Hematopoietic multipotent progenitor cell treated with erythropoietin and hydrocortisone succinate and interleukin-3 and kit ligand, for 17 days (in vitro differentiated cells): ENCODE measurements at places on chromosomes 3 and 15.

- peak; percentile 15 for DNase-seq
Observed at GRCh38 chr15:85707519-85708338, 87.0 kb downstream of the KLHL25 start.

- no peak for DNase-seq
Observed at GRCh38 chr15:60301024-60301423, 96.8 kb downstream of the ANXA2 start.

- no peak for DNase-seq
Observed at GRCh38 chr3:189099505-189100290, 72.1 kb upstream of the TPRG1 start.

- no peak for DNase-seq
Observed at GRCh38 chr15:101355678-101356464, 60.8 kb upstream of the SNRPA1 start.

DNA sequence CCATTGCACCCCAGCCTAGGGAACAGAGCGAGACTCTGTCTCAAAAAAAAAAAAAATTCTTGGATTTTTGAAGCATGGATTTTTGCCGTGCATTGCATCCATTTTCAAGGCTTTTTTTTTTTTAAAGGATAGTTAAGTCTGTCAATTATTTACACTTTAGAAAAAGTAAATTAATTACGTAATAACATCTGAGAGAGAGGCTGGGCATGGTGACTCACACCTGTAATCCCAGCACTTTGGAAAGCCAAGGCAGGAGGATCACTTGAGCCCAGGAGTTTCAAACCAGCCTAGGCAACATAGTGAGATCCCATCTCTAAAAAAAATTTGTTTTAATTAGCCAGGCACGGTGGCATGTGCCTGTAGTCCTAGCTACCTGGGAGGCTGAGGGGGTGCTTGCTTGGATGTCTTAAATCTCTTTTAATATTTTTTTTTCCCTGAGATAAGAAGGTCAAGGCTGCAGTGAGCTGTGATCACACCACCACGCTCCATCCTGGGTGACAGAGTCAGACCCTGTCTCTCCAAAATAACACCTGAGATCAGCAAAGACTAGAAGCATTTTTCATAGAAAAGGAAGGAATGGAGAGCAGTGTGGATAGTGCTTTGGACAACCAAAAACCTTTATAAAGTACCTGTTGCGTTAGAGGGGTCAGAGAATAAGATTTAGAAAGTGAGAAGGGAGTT is 6.8 kb upstream of the SENP7 start:
- DNase-seq, result no peak

GRCh38 chr3:39970982-39971381 is 161.6 kb downstream of the MYRIP start:
- DNase-seq, result no peak

DNA sequence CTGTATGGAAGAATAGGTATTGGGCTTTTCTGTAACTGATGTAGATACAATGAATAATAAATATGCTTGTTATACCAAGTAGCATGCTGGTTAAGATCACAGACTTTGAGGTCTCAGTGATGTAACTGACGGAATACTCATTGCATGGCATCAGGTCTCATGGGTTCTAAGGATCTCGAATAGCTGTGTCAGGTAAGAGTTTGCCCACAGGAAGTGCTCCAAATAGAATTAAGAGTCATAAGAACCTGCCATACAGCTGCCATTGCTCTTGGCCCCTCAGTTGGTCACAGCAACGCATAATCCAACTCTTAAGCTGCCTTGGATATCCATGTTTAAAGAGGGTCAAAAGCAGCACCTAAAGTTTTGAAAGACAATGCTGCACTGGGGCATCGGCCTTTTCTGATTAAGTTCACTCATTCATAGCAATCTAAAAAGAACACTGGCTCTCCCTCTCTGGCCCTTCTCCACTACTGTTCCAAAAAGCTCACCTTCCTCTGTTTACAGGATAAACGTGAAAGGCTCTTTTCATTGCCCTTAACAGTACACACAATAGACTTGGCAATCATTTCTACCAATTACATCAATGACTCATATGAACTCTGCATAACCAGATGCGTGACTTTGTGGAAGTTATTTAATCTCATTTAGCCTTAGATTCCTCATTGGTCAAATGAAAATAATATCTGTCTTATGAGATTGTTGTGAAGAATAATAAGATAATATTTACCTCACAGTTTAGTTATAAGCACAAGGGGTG is 74.6 kb downstream of the ZBTB20 start:
- DNase-seq, result no peak

GRCh38 chr3:157865352-157866000 is 240.7 kb downstream of the SHOX2 start:
- DNase-seq, result peak; percentile 61

- no peak for DNase-seq
Observed at GRCh38 chr15:62665449-62665848, 377.1 kb upstream of the TPM1 start.

- DNase-seq, result no peak
Observed at GRCh38 chr3:50825841-50826240, 151.1 kb downstream of the DOCK3 start.

GRCh38 chr3:65391068-65391467 is 647.6 kb downstream of the MAGI1 start:
- DNase-seq, result no peak

GRCh38 chr15:83010709-83011270 is 649 bp downstream of the C15orf40 start:
- peak; percentile 87 for DNase-seq

GRCh38 chr15:33699691-33700447 is 268.4 kb upstream of the CHRM5 start:
- no peak for DNase-seq

DNA sequence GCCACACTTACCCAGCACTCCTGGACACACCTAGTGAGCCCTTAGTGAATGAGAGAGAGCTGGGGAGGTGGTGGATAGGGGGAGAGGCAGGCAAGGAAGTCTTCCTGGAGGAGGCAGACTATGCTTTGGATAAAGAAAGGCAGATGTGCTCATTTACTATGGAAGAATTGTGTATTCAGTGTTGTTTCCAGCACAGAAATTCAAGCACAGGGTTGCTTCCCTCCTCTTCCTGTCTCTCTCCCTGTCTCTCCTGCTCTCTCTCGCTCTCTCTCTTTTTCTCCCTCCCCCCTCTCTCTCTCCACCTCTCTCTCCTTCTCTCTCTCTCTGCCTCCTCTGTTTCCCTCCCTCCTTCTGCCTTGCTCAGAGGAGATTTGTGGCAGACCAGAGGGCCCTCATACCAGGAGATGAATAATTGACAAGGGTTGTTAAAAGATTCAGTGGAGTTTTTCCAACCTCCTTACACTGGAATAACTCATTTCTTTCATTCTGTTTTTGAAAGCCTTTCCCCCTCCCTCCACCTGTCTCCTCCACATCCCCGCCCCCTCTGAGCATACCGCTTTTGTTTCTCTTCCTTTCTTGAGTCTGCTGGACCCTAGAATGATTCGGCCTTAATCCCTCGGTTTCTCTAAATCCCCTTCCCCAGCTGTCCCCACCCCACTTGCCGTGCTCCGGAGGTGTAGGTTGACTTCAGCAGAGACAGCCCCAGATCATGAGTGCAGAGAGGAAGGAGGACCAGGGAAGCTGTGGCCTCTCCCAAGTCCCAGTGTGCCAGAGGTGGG is 65.6 kb downstream of the CCDC33 start:
- DNase-seq, result no peak

DNA sequence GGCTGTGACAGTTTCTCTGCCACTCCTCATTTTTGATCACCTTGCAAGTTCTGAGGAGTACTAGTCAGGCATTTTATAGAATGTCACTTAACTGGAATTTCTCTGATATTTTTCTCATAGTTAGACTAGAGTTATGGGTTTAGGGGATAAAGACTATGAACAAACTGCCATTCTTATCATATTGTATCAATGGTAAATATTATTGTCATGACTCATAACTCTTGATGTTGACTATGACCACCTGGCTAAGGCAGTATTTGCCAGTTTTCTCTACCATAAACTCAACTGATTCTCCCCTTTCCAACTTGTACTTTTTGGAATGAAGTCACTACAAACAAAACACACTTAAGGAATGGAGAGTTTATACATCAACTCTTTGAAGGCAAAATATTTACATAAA is 22.7 kb upstream of the OR5K1 start:
- DNase-seq, result no peak

DNA sequence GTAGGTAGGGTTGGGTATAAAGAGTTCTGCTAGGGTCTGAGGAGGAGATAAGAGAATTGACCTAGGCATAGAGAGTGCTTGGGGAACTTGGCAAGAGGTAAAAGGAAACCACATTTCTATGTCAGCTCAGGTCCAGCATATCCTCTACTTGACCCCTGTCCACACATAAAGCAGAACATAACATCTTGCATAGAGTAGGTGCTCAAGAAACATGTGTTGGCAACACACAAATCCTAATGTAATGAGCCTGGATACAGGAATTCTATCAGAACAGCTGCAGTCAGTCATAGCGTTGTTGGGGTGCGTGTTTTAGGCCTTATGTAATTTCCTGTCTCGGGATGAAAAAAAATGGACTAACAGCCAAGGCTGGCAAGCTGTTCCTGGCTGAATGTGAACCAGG is 35.0 kb upstream of the PLCL2 start:
- no peak for DNase-seq

GRCh38 chr15:89205991-89206585 is 15.3 kb downstream of the RLBP1 start:
- no peak for DNase-seq
